ENCODE measurements at places on chromosomes 7 and 10.

GRCh38 chr7:81715984-81716588, 53.8 kb downstream of the HGF start:
- DNase-seq: no peak

- DNase-seq: no peak
Measured at GRCh38 chr10:92742331-92743228, 52.8 kb downstream of the HHEX start.

DNA sequence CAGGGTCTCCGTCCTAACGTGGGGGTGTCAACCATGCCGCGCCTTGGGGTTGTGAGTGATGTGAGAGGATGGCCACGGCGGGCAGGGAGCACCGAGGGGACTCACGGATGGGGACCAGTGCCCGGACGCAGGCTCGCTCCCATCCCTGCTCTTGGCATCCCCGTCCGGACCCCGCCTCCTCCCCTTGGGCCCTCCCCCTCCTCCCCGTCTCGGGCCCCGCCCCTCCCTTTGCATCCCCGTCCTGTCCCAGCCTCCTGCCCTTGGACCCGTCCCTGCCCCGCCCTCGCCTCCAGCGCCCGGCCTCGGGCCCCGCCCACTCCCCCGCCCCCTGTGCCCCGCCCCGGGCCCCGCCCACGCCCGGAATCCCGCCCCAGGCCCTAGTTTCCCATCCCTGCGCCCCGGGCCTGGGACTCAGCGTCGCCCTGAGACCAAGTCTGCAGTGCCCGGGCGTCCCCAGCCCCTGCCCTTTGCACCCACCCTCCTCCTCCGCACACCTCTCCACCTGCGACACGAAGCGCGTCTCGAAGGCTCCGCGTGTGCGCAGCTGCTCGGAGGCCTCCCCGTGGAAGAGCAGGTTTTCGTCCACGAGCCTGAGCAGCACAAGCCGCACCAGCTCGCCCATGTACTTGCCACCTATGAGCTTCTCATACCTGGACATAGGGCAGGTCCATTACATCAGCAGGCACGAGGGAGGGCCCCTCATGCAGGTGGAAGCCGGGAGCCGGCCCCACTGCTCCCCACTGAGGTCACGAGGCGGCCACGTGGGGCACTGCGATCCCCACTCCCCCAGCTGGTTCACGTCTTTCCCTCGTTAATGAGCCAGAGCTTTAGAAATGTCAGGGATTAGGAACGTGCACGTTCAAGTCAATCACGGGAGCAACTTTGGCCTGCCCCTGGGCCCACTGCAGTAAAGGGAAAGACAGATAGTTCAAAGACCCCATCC, 5.1 kb upstream of the MYL7 start:
- DNase-seq: no peak

- no peak for DNase-seq
Measured at GRCh38 chr10:76961841-76962240, 675.8 kb downstream of the KCNMA1 start.

- DNase-seq: no peak
Measured at GRCh38 chr10:19848226-19848985, 32.2 kb downstream of the PLXDC2 start.

DNA sequence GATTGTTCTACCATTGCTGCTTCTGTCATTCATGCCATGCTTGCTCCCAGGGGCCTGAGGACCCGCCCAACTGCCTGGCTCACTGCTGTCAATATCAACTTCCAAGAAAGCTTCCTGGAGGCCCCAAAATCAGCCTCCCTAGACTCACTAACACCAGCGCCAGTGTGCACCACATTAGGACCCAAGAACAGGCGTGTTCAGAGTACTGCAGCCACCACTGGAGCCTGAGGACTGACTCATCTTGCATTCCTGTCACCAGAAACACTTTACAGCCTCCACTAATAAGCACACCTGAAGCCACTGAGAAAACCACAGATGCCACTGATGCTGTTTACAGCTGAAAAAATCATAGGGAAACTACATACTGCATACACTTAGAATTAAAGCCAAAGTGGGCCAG, 1284.3 kb downstream of the TYW1 start:
- DNase-seq: no peak

GRCh38 chr7:118836933-118837332, 612.4 kb downstream of the ANKRD7 start:
- DNase-seq: no peak

DNA sequence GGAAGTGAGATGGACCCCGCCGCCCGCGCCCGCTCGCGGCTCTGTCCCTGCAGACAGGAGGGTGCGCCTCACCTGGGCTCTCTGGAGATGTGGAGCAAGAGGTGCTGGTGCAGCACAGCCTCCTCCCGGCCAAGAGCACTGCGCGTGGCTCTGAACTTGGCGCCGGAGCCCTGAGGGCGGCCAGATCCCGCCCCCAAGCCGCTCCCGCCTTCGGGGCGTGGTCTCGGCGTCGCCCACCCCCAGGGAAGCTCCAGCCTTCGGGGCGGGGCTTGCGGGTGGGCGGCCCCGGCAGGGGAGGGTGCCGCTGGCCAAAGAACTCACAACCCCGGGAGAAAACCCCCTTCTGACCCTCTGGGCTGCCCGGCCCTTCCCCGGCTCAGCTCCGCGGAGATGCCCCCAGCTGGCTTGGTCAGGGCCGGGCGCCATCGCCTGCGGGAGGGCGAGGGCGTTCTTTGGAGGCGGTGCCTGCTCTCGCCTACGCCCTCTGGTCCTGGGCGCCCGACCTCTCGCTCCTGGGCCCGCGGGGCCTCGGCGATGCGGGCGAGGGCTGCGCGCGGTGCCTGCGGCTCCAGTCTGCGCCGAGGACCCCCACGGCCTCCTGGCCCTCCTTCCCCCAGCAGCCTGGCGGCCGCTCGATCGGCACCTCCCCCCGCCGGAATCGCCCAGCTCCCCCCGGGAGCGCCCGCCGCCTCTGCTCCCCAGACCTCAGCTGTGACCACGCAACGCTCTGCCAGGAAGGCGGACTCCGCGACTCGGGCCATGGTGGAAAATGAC, at the start of gene ZNF488:
ZNF488 (minus strand) TSS at position 146 of the 774 bp plus-strand sequence. CDS start 15,464 bp downstream, outside the sequence.
- DNase-seq: peak; percentile 42

DNA sequence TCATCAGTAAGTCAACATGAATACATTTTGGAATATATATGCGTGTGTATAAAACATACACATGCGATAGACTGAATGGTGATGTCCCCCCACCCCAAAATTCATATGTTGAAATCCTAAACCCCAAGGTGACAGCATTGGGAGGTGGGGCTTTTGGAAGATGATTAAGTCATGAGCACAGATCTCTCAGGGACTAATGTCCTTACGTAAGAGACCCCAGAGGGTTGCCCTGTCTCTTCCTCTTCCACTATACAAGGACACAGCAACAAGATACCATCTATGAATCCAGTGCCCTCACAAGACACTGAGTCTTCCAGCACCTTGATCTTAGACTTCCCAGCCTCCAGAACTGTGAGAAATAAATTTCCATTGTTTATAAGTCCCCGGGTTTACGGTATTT, 22.5 kb downstream of the DRGX start:
- no peak for DNase-seq

DNA sequence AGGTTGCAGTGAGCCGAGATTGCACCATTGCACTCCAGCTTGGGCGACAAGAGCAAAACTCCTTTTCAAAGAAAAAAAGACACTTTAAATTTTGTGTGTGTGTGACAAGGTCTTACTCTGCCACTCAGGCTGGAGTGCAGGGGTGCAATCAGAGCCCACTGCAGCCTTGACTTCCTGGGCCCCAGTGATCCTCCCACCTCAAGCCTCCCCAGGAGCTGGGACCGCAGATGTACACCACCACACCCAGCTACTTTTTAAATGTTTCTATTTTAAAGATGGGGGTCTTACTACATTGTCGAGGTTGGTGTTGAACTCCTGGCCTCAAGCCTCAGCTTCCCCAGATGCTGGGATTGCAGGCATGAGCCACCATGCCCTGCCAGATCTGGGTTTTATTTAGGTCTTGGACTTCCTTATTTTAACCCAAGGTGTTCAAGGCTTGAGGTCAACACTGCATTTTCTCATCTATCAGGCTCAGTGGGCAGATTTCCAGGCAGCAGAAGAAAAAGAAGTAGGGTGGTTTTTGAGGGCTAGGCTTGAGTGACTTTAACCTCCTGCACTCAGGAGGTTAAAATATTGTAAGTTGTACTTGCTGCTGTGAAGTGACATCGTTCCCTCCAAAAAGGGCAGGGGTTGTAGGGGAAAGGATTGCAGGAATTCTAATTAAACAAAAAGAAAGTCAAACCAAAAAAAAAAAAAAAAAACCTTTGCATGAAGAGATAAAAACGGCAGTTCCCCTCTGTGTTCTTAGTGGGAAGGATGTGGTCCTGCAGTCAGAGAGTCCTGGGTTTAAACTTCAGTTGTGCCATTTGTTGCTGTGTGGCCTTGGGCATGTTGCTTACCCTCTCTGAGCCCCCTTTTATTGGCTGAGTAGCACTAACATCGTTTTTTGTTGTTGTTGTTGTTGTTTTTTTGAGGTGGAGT, 71.5 kb downstream of the CARD11 start:
- no peak for DNase-seq

- no peak for DNase-seq
Measured at GRCh38 chr7:34269084-34269483, 363.7 kb downstream of the BMPER start.

DNA sequence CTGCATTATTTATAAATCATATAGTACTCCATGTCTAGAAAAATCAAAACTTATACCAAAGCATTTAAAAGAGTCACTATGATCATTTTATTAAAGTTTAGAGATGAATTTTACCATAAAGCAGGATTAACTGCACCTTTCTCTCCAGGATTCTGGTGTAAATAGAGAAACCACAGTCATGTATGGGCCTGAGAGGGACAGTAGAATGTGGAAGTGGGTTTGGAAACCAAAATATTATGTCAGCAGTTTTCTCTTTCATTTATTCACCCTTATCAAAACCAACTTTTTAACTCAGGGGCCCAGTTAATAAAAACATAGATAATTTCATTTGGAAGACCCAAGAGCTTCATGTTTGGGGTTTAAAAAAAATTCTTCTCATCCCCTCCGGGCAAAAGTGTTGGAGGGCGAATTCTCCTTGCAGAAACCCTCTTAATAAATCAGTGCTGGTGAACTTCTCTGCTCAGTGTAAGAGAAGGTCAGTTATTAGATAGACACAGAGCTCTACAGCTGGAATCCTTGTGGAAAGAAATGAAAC, 266.2 kb downstream of the CREB5 start:
- no peak for DNase-seq

DNA sequence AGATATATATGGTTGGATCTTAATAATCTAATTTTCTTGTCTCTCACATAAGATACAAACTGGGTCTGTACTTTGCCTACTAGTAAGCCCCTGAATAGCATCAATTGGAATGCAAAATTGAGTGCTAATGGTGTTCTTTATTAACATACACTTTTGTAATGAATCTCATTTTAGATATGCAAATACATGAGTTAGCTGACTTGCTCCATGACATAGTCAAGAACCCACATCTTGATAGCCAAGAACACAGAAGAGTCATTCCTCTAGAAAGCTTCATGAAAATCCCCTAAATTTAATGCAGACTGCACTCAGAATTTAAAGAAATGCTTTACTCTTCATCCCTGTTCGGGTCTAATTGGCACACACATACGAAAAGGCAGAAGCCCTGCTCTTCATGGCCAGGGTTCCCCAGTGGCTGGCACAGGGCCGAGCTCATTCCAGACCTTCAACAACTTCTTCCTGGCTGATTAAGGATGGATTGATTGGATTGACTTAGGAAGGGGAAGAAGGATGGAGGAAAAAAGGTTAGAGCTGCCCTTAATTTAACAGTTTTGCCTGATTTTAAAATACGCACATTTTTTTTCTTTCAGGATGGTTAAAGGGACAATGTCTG, 431.1 kb upstream of the KLF6 start:
- DNase-seq: no peak

DNA sequence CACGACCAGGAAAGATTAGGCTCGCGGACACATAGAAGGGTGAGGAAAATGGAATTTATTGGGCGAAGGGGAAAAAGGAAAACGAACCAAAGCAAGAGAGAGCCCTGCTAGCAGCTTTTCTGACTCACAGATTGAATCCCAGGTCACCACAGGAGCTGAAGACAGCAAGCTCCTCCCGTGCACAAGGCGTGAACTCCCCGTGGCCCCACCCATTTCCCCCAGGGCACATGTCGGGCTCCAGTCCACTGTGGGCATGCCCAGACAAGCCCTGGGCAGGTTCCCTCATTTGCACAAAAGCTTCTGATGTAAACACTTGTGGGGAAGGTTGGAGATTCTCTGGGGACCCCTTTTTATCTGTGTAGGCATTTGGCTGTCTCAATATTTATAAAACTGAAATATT, 582.4 kb downstream of the SUGCT start:
- no peak for DNase-seq
